ENCODE measurements at places on chromosomes 7 and 10.

DNA sequence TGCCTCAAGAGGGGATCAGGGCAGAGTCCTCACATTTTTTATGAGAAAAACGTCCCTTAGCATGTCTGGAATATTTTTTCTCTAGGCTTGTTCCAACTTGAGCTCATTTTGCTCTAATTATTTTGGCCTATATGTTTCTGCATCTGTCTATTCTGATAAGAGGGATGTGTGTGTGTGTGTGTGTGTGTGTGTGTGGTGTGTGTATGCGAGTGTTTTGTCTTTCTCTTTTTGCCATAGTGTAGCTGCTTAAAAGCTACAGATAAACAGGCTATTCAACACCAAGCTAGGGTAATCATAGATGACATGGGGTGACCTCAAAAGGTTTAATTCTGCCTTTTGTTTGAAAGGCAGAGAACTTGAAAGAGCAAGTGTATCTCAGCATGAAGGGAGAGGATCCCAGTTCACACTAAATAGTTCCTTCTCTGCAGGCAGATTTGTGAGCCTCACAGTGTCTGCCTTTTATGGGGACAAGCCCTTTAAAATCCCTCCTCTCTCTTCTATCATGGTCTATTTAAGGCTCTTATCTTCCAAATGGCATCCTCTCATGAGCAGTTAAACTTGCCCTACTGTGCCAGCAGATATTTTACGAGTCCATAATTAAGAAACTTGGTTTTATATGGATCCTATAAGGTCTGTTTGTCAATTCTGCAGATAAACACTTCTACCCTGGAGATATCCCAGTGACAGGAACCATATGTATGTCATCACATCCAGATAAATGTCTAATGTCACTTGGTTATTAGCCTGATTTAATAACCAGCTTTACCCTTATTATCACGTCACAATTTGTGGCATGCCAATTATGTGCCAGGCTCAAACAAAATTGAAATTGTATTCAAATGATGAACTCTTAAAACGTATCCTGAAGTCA is 202.9 kb upstream of the MTPN start:
- no peak for DNase-seq

DNA sequence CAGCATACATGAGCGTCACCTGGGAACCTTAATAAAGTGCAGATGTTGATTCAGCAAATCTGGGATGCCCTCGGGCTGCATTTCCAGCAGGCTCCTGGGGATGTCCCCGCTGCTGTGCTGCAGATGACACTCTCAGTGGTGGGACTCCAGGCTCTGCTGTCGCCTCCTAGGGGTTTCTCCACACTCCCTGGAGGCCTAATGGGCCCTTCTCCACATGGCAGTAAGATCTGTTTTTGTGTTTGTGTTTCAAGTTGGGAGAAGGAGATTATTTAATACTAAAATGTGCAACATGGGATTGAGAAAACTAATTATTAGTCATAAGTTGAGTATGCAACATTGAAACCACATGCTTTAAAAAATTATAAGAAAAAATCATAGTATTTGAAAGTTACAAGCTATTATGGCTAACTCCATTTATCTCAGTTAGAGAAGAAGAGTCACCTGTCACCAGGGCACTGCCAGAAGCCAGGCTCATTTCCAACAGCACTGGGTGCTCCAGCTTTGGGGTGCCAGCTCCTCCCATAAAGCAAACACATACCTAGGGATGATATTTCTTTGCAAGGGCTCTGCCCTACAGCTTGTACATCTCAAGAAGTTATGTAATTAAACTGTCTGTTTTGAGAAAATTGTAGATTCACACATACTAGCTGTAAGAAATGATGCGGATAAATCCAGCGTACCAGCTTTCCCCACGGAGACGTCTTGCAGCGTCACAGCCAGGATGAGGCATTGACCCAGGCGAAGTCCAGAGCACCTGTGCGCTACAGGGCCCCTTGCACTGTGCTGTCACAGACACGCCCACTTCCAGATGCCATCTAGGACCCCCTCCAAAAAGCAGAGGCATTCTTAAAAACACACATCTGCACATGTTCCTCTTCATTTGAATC is 106.4 kb downstream of the EGFR start:
- DNase-seq = no peak

DNA sequence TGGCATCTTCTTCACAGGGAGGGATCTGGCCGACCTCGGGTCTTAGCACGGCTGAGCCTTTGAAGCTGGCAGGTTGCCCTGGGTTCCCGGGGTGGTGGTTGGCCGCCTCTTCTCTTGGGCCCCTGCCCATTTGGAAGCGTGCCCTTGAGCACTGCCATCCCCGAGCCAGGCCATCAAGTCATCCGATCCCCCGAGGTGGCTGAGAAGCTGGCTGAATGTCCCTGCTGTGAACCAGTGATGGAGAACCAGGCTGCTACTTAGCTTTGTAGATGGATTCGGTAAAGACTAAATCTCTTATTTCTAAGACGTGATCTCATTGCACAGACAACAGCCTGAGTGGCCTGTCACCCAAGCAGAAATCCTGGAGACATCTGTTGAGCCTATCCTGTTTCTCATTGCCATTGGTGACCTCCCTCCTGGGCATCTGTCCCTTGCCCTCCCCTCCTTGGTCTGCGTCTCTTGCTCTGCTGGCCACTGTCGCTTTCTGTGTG is 74.3 kb downstream of the GRK5 start:
- DNase-seq = no peak

DNA sequence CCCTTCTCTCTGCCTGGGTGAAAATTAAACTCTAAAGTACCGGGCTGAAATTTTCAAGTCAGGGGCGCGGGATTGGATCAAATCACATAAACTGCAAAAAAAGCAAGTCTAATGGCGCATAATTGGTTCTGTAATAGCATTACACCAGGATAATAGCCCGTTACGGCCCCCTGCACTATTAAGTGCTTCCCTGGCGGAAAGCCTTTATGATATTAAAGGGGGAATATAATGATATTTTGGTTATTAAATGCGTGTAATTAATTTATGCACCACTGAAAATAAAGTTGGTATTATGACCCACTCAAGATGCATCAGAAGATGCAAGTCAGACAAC is 744 bp upstream of the DRGX start:
- DNase-seq = no peak

DNA sequence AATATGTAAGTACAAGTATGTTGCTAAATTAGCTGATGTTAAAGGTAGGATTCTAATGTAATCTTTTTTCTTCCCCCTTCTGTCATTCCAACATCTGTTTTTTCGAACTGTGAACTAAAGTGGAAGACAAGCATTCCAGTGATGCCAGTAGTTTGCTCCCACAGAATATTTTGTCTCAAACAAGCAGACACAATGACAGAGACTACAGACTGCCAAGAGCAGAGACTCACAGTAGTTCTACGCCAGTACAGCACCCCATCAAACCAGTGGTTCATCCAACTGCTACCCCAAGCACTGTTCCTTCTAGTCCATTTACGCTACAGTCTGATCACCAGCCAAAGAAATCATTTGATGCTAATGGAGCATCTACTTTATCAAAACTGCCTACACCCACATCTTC is 62.7 kb downstream of the WAC start:
- DNase-seq = no peak
